ENCODE measurements at places on chromosomes 16 and 17.

GRCh38 chr17:1951920-1952319 is 73.2 kb downstream of the RTN4RL1 start:
- DNase-seq, result no peak

DNA sequence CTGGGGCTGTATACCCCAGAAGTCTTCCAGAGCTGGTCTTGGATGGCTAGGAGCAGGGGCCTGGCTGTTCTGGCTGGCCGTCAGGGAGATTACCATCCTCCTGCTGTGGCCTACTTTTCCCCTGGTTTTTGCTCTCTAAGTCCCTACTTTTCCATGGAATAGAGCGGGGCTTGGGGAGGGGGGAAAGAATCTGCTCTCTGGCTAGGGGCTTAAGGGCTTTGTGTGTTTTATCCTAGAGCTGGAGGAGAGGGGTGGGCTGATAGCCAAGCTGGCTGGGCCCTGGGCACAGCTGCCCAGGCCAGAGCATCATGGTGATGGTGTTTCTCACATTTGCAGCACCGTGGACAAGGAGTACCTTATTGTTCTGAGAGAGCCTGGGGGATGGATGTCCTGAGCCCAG is 3.6 kb downstream of the NRN1L start:
- no peak for DNase-seq

DNA sequence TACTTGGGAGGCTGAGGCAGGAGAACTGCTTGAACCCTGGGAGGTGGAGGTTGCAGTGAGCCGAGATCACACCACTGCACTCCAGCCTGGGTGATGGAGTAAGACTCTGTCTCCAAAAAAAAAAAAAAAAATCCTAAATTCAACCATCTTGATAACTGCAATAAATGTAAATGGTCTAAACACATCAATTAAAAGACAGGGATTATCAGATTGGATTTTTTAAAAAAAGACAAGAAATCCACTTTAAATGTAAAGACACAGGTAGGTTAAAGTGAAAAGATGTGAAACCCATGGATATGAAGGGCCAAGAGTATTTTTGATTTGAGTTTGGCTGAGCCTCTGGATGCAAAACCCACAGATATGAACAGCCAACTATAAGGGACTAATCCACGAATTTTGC is 64.2 kb upstream of the ATP2A3 start:
- DNase-seq, result no peak

GRCh38 chr16:69328854-69329316 is 1.5 kb downstream of the PDF start:
- no peak for DNase-seq

GRCh38 chr17:20159406-20160069 is 150.4 kb downstream of the SPECC1 start:
- DNase-seq, result no peak

Measured in NCI-H748 treated with DMSO at 0.1 percent for 48 hours (cell line).